Astrocyte (in vitro differentiated cells and primary cell): ENCODE measurements at places on chromosomes 7 and 10.

GRCh38 chr10:132862485-132863420 is 76.8 kb upstream of the NKX6-2 start:
- DNase-seq: no peak

GRCh38 chr7:142478479-142479220 is 220.8 kb upstream of the PRSS58 start:
- no peak for DNase-seq

DNA sequence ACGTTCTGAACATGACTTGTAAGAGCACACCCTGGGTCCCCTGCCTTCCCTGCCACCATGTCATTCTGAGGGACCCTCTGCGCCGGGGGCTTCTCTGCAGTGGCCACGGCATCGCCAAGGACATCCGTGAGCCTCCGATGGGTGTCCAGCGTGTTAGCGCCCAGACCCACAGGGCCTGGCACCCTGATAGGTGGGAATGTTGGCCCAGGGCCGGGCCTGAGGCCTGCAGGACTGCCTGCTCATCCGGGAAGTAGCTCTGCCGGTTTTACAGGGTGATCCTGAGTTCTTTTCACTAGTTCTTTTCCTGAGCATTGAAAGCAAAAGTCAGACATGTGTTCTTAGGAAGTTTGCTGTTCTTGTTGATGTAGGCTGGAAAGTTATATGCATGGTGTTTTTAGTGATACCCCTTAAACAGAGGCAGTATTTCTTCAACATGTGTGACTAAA is 54.5 kb downstream of the WDR37 start:
- no peak for DNase-seq

GRCh38 chr10:15842556-15843169 is 17.6 kb downstream of the MINDY3 start:
- DNase-seq: no peak

GRCh38 chr10:24306507-24306875 is 97.6 kb downstream of the KIAA1217 start:
- no peak for DNase-seq

GRCh38 chr10:132967540-132967939 is 25.2 kb upstream of the CFAP46 start:
- no peak for DNase-seq

DNA sequence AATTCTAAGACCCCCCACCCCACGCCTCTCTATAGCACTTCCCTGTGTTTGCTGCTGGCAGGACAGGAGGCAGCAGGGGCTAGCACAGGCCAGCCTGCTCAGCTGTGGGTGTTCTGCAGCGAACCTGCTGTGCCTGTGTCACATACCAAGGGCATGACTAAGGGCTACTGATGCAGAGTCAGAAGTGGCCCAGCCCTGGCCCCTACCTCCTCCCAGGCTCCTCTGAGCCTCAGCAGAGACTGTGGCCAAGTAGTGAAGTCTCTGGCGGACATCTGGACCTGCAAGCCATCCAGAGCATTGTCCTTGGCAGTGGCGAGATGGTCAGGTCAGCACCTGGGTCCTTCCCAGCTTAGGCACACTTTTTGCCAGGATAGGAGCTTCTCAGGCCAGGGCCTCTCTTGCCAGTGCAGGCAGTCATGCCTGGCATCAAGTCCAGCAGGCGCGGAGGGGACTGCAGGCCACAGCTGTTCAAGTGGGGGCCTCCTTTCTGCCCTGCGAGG is 116.3 kb upstream of the RET start:
- no peak for DNase-seq

DNA sequence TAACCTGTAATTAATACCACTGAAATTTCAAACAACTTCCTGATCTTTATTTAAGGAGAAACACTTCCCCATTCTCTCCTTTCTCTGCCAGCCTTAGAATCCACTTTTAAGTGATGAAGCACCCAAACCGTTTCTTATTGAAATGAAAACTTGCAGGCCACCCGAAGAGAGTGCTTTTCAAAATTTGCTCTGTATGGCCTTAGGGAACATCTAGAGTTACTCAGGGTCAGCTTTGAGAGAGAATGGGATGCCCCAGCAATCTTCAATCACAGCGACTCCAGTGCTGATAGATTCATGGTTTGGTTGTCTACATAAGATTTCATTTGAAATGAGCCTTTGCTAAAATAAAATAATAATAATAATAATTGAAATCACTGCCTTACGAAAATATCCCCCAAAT is 323.1 kb downstream of the PCLO start:
- no peak for DNase-seq

GRCh38 chr7:69193061-69193460 is 405.2 kb upstream of the AUTS2 start:
- DNase-seq: no peak

GRCh38 chr7:106613848-106614560 is 47.0 kb downstream of the CCDC71L start:
- no peak for DNase-seq

DNA sequence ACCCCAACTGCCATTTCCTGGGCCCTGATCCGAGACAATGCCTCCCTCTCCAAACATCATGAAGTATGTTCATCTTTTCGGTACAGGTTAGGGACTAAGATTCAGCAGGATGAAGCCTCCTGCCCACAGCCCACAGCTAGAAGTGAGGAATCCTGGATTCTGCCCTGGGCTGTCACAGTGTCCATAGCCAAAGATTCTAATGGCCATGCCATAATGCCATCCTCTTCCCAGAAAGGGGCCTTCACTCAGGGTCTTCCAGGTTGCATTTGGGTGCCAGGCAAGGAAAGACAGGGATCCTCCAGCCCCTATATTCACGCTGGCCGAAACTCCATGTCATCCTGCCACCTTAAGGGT is 15.7 kb upstream of the ZMIZ1 start:
- no peak for DNase-seq

GRCh38 chr10:30500963-30501504 is 67.0 kb downstream of the MAP3K8 start:
- no peak for DNase-seq

- no peak for DNase-seq
Measured at GRCh38 chr10:13690281-13690825, 103.6 kb downstream of the PRPF18 start.

DNA sequence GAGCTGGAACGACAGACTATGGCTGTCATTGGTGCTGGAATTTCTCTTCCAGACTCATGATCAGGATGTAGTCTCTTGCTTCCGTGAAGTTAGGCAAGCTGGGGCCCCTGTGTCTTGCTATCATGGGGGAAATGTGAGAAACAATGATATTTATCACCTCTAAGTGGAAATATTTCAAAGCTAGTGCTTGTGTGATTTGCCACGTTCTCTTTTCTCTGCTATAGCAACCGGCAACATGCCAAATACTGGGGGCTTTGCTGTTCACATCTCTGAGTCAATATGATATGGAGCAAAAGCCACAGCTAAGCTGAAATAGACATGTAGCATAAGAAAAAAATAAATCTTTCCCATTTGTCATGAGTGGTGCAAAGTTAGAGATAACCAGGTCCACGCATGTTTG is 668.2 kb upstream of the IGFBP3 start:
- no peak for DNase-seq
